ENCODE measurements at places on chromosomes 3 and 15. TPM values are rescaled to one million over a fixed set of nuclear protein-coding genes. Genes with fewer than 3 reads are reported as not detected.

GRCh38 chr3:176119826-176120225 is 1077.5 kb downstream of the TBL1XR1 start:
- DNase-seq: no peak

GLDN gene
- 0.21 TPM for total RNA-seq

GRCh38 chr3:46235425-46235824 is 6.8 kb upstream of the CCR3 start:
- DNase-seq: no peak

PTX3 gene
- total RNA-seq: 0.13 TPM

- DNase-seq: no peak
Observed at GRCh38 chr3:113914646-113915045, 33.2 kb upstream of the ZDHHC23 start.

ECE2 gene
- not detected for total RNA-seq

ATP6V1A gene
- total RNA-seq: 71.3 TPM

CHRD gene
- total RNA-seq: 2.4 TPM
